DND-41 (cell line): ENCODE measurements at places on chromosomes 1 and 21.

GRCh38 chr1:160082926-160083325 lies 1.6 kb downstream of the KCNJ9 start:
- no peak for DNase-seq

DNA sequence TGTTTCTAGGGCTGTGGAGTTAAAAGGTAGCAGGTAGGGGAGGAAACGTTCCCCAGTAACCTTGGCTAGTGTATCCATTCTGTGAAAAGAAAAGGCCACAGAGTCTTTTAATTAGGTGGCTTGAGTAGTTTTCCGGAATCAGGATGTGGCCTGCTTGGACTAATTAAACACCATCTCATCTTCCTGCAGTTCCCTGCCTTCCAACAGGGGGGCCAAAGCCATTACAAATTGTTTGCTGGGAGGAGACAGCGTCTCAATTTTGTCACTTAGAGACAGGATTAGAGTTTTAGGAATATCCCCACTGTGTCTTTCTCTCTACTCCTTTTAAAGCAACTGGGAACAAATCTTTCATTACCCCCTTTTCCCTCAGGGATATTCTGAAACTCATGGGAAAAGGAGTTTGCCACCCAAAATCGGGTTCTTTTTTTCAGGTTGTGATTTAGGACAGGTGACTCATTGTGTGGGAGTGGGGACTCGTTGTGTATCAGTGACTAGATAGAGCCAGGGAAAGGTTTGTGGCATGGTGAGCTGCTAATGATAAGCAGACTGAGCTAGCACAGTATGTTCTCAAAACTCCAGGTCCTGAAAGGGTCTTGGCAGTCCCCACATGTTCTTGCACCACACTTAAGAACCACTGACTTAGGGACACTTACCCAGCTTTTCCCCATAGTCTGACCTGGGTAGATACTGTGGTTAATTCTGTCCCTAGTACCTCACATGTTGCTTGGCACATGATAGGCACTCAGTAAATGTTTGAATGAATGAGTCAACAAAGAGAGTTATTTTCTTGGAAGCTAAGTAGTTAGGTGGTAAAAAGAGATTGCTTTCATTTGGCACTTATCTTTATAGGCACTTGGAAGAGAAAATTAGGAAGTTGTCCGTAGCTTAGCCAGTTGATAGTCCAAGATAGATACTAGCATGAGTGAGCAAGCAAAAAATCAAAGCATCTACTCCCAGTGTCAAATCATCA lies 22.5 kb downstream of the INTS3 start:
- no peak for DNase-seq

DNA sequence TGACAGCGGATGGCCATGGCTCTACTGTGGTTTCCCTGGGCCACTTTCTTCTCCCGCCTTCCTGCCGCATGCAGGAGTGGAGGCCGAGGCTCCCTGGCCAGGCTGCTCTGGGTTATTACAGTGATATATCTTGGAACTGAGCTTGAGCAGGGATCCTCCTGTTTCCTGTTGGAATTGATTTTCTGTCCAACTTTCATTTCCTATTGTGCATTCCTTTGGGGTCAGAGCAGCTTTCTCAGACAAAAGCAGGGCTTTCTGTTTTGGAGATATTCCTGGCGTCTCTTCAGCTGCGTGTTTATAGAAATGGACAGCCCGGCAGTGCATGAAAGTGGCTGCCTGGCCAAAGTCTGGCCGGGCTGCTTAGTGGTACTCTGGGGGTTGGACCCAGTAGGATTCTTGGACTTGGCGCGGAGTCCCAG lies 146.4 kb downstream of the KIF26B start:
- no peak for DNase-seq

- no peak for DNase-seq
Observed at GRCh38 chr1:212137854-212138253, 102.3 kb downstream of the DTL start.

DNA sequence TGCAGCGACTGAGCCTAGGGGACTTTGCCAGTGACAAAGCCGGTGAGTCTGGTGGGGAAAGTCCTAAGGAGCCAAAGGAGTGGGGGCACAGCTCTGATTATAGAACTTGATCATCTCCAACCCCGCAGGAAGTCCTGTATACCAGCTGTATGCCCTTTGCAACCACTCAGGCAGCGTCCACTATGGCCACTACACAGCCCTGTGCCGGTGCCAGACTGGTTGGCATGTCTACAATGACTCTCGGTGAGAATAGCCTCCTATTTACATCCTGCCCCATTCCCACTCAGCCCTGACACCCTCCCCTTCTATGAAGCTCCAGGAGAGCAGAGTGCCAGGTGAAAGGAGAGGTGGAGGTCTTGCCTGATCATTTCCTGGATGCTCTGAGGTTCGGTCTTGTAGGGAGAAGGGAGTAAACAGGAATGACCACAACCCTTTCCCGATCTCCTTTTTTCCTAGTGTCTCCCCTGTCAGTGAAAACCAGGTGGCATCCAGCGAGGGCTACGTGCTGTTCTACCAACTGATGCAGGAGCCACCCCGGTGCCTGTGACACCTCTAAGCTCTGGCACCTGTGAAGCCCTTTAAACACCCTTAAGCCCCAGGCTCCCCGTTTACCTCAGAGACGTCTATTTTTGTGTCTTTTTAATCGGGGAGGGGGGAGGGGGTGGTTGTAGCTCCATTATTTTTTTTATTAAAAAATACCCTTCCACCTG lies 1.2 kb upstream of the PPOX start:
- DNase-seq = no peak

DNA sequence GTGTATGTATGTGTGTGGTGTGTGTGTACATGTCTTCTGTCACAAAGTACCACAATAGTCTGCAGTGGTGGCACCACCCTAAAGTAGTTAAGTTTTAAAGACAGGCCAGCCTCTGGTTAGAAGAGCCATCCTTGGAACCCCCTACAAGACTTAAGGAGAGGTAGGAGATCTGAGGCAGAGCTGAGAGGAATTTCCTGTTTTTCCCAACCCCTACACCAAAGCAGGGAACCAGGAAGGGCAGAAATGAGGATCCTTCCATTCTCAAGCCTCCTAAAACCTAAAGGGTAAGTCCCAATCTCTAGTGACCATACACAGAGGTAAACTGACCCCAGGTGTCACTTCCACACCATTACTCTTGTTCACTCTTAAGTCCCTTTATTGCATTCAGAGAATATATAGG lies 11.1 kb downstream of the PEA15 start:
- DNase-seq = no peak

DNA sequence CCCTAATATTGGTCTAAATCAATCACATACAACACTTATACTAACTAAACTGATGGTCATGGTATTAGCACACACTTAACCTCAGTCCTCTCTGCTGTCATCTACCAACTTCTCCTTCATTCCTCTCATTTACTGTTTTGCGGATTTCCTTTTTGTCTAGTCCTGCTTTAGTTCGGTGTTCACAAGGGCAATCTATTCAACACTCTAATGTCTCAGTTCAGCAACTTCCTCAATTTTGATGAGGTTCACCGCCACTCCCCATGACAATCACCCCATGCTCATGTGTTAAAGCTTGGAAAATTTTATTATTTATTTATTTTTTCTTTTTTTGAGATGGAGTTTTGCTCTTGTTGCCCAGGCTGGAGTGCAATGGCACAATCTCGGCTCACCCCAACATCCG lies 301.1 kb downstream of the PTPRC start:
- no peak for DNase-seq
